Gastrocnemius medialis (tissue), 4 donors: ENCODE measurements at places on chromosomes 3 and 15. TPM values are rescaled to one million over a fixed set of nuclear protein-coding genes. Genes with fewer than 3 reads are reported as not detected.

DNA sequence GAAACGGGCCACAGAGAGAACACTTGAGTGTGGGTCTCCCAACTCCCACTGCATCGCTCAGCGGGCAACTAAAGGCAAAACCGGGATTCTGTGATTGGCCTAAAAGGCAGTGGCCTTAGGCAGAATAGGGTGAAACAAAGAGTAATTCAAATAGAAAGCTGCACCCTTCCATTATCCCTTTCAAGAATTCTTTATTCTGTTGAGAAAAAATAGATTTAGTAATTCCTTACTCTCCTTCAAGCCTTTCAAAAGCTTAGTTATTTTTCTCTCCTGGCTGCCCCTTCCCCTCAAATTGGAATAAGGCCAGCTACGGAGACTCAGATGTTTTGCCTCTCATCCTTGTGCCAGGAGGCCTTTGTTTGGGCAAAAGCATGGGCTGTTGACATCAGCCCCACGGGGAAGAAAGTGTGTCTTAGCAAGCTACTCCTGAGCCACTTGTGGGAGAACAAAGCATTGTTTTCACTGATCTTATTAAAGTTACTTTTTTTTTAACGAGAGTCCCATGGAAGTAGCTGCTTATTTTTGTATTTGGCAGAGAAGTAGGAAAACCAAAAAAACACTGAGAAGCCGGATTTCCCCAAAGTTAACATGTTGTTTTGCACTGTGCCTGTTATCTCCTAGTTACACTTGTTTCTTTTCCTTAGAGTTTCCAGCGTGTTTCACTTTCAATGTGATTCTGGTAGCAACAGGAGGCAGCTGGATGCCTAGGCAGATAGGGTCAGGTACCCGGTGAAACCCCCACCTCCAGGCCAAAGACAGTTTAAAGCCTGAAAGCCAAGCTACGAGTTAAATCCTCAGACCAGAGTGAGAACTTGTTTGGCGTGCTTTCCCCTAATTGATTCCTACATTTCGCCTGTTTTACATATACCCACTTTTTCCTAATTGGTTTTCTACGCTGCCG lies 2.2 kb downstream of the ST6GAL1 start:
- DNase-seq, result no peak
- H3K4me1 ChIP-seq, result peaks cover 33% of the 10 kb centered on the region
- H3K27ac ChIP-seq, result peak overlapping the region; percentile 96
- peaks cover 6% of the 10 kb centered on the region for H3K36me3 ChIP-seq
- peak overlapping the region; percentile 91 for H3K4me3 ChIP-seq
- H3K27me3 ChIP-seq, result no peaks in the 10 kb centered on the region

GRCh38 chr15:44662478-44663409 lies 718 bp downstream of the SPG11 start:
- DNase-seq, result peak; percentile 19
- H3K27ac ChIP-seq, result peak overlapping the region; percentile 99
- peaks cover 17% of the 10 kb centered on the region for H3K36me3 ChIP-seq
- H3K4me3 ChIP-seq, result peak overlapping the region; percentile 97
- no peaks in the 10 kb centered on the region for H3K27me3 ChIP-seq

SCN5A gene
- 2.8 TPM for total RNA-seq

- H3K36me3 ChIP-seq, result no peaks in the 10 kb centered on the region
- DNase-seq, result no peak
- H3K27me3 ChIP-seq, result no peaks in the 10 kb centered on the region
- H3K27ac ChIP-seq, result no peak overlapping the region
- no peak overlapping the region for H3K4me3 ChIP-seq
- H3K4me1 ChIP-seq, result no peaks in the 10 kb centered on the region
Observed at GRCh38 chr3:173502983-173503568, 105.5 kb downstream of the NLGN1 start.

PXK gene
- 26.2 TPM for total RNA-seq

- no peak for DNase-seq
- H3K36me3 ChIP-seq, result no peaks in the 10 kb centered on the region
- H3K4me3 ChIP-seq, result no peak overlapping the region
- H3K27ac ChIP-seq, result no peak overlapping the region
- no peaks in the 10 kb centered on the region for H3K27me3 ChIP-seq
Observed at GRCh38 chr3:23527326-23527725, 278.4 kb upstream of the UBE2E1 start.

UBE3A gene
- total RNA-seq, result 107 TPM

LCTL gene
- not detected for total RNA-seq

STRA6 gene
- not detected for total RNA-seq

FAM81A gene
- total RNA-seq, result 0.07 TPM

NR2F2 gene
- total RNA-seq, result 14.6 TPM

ATXN7 gene
- total RNA-seq, result 24.0 TPM

ZNF148 gene
- total RNA-seq, result 17.1 TPM

FOXL2NB gene
- total RNA-seq, result not detected

DNA sequence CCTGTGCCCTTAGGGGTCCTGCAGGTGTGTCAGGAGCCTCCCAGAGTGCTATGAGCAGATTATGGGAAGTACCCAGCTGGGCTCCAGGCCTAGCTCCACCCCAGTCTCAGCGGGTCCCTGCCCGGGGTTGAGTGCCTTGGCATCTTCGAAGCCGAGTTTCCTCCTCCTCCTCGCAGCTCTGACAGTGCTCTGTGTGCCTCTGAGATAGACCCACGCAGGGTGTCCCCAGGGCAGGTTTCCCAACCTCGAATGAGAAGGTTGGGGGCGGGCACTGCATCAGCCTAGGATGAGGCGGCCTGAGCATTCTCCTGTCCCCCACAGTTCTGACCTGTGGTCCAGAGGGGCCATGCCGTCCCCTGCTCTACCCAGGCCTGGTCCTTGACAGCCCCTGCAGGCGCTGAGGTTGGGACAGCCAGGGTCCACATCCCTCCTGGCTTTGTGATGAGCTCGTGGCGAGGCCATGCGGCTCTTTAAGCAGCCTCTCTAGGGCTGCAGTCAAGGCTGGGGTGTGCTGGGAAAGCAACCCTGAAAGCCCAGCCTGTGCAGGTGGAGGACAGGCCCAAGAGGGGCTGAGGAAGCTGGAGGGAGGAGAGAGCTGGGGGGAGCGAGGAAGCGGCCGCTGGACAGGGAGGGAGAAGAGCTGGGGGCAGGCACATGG lies 20.2 kb upstream of the SKOR1 start:
- H3K4me3 ChIP-seq, result no peak overlapping the region
- DNase-seq, result no peak
- H3K27ac ChIP-seq, result no peak overlapping the region
- no peaks in the 10 kb centered on the region for H3K27me3 ChIP-seq

PIF1 gene
- total RNA-seq, result not detected

DNA sequence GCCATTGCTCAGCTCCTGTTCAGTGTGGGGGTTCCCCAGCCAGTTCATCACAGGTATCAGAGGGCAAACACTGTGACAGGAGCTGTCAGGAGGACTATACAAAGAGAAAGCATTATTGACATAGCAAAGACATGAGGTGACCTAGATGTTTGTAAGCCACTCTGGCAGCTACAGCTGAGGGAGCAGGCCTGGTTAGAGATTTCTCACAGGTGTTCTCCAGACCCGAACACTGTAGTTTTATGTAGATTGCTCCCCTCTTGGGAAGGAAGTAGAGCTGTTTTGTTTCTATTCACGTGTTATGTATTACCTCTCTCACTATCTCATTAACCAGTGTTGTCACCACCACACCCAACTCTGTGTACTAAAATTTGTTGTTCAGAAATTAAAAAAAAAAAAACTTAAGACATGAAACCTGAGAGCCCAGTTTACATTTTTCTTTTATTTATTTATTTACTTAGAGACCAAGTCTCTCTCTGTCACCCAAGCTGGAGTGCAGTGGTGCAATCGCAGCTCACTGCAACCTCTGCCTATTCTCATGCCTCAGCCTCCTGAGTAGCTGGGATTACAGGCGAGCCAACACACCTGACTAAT lies 123.7 kb downstream of the RBPMS2 start:
- no peaks in the 10 kb centered on the region for H3K36me3 ChIP-seq
- no peaks in the 10 kb centered on the region for H3K27me3 ChIP-seq
- peak; percentile 12 for DNase-seq
- peak overlapping the region; percentile 50 for H3K27ac ChIP-seq
- peaks cover 5% of the 10 kb centered on the region for H3K4me1 ChIP-seq

GRCh38 chr3:123327956-123328850 lies 120.7 kb downstream of the ADCY5 start:
- H3K4me1 ChIP-seq, result no peaks in the 10 kb centered on the region
- no peaks in the 10 kb centered on the region for H3K27me3 ChIP-seq
- DNase-seq, result no peak
- no peak overlapping the region for H3K27ac ChIP-seq
- H3K4me3 ChIP-seq, result no peak overlapping the region

DNA sequence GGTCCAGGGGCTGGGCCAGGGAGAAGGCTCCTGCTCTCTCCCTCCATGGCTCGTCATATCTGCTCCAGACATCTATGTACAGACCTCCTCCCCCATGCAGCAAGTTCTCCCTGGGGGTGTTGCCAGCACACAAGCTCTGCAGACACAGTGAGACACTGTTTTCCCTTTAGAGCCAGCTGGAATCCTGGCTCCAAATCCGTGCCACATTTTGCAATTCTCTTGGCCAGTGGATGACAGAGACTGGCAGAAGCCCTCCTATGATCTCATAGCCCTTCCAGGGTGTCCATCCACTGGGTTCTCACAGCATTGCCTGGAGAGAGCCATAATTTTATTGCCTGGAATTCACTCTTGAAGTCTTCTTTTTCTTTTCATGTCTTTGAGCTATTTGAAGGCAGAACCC lies 203.9 kb downstream of the TLE3 start:
- peaks cover 13% of the 10 kb centered on the region for H3K4me1 ChIP-seq
- no peaks in the 10 kb centered on the region for H3K36me3 ChIP-seq
- DNase-seq, result peak; percentile 43
- H3K27me3 ChIP-seq, result no peaks in the 10 kb centered on the region
- no peak overlapping the region for H3K27ac ChIP-seq

GRCh38 chr3:159884661-159885402 lies 103.8 kb upstream of the IL12A start:
- no peaks in the 10 kb centered on the region for H3K27me3 ChIP-seq
- no peak for DNase-seq
- peaks cover 32% of the 10 kb centered on the region for H3K36me3 ChIP-seq
- H3K4me3 ChIP-seq, result no peak overlapping the region
- H3K27ac ChIP-seq, result peak overlapping the region; percentile 39

DNA sequence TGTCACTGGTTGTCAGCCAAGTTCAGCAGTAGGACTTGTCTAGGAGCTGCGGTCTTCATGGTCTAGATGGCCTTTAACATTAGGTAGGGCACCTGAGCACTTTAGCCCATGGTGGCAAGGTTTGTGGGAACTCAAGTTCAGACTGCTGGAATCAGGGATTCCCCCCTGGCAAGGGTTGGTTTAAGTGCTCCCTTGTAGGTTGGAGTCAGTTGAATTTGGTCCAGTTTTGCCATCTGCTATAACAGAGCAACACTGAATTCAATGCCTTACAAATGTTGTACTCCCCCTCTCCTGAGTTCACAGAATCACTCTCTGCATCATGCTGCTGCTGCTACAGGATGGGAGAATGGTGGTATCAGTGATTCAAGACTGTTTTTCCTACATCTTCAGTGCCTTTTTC lies 509.3 kb downstream of the VGLL3 start:
- no peaks in the 10 kb centered on the region for H3K36me3 ChIP-seq
- H3K4me3 ChIP-seq, result no peak overlapping the region
- H3K4me1 ChIP-seq, result no peaks in the 10 kb centered on the region
- no peak for DNase-seq
